MV-4-11 (cell line): ENCODE measurements at places on chromosomes 5 and 9.

GRCh38 chr9:27977931-27978330 is 404.6 kb upstream of the C9orf72 start:
- no peak for DNase-seq

DNA sequence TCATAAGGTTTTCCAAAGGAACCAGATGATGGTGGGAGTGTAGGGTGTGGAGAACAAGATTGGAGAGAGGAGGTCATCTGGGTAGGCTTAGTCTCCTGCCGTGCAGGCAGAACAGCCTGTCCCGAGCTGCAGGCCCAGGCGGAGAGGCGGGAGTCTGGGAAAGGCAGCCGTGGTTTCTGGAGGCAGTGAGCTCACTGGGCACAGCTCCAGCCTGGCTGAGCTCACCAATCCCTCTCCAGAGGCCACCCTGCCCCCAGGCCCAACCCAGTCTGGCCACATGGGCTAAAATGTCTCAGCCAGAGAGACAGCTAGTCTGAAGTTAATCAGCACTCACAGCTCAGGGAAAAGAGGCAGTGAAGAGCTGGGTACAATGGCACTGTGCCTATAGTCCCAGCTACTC is 12.3 kb downstream of the P4HA2 start:
- DNase-seq: no peak

- DNase-seq: peak; percentile 8
These were observed 12.8 kb upstream of the DDX41 start for GRCh38 chr5:177529247-177530203.

DNA sequence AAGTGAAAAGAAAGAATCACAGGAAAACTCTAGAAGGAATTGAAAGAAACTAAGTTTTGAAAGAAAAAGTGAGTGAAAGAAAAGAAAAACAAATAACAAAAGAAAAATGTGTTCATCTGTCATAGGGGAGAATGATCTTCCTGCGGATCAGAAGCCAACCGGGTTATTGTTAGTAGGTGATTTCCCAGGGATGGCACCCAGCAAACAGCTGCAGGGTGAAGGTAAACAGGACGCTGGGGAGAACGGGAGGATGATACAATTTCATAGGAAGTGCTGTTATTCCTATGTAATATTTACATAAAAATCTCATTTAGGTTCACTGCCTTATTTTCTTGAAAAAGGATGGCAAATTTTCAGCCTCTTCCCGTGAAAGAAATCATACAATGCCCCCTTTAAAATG is 72.4 kb upstream of the LHFPL2 start:
- no peak for DNase-seq

- DNase-seq: no peak
These were observed 123.2 kb downstream of the JAKMIP2 start for GRCh38 chr5:147659166-147659929.

DNA sequence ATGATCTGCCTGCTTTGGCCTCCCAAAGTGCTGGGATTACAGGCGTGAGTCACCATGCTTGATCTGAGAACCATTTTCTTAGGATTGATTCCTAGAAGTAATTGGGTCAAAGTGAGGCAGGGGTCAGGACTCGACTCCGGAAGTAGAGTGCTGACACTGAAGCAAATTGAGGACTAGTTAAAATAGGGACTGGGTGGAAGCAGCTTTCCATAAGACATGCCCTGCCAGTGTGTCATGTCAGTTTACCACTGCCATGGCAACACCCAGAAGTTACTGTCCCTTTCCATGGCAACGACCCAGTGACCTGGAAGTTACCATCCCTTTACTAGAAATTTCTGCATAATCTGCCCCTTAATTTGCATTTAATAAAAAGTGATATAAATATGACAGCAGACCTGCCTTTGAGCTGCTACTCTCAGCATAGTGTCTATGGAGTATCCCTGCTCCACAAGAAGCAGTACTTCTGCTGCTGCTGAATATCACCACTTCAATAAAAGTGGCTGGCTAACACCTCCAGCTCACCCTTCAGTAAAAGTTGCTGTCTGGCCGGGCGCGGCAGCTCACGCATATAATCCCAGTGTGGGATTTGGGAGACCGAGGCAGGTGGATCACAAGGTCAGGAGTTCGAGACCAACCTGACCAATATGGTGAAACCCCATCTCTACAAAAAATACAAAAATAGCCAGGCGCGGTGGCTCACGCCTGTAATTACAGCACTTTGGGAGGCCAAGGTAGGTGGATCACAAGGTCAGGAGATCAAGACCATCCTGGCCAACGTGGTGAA is 47.8 kb upstream of the JADE2 start:
- peak; percentile 33 for DNase-seq

DNA sequence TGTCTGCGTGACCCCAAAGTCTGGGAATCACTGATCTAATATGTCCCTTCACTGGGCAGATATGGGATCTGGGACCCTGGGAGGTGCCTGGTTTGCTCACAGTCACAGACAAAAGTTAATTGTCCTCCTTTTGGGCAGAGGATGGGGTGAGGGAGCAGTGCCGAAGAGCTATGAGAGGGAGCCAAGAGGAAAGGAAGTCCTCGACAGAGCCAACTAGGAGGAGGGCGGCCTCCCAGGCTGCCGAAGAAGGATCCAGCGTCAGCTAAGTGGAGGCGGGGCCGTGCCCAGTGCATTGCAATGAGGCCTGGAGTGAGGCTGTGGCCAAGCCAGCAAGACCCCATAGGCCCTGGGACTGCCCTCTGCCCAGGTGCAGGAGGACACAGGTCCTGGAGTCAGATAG is 11.4 kb downstream of the AIF1L start:
- no peak for DNase-seq

GRCh38 chr5:137316346-137316736 is 182.8 kb downstream of the SPOCK1 start:
- no peak for DNase-seq

- DNase-seq: no peak
These were observed 4.1 kb upstream of the OLFM1 start for GRCh38 chr9:135083241-135083810.

- DNase-seq: no peak
These were observed 33.7 kb downstream of the LHX2 start for GRCh38 chr9:124045076-124045829.
